ENCODE measurements at places on chromosomes 4 and X. TPM values are rescaled to one million over a fixed set of nuclear protein-coding genes. Genes with fewer than 3 reads are reported as not detected.

- no peak for DNase-seq
These were observed 133.7 kb downstream of the AMELX start for GRCh38 chrX:11426712-11427452.

DNA sequence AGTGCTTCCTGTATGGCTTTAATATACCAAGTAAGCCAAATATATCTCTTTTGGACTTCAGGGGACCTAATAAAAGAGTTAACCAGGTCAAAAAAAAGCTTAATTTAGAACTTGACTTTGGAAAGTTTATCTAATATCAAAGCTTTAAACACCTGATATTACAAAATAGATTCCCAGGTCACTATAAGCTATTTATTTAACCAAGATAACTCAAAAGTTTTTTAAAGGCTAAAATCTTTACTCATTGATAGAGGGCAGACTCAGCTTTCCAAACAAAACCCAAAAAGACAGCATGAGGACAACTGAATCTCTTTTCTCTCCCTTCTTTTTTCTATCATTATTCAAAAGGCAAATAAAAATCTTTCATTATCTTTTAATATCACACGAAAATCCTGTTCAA lies 19.5 kb downstream of the NUDT11 start:
- no peak for DNase-seq

- DNase-seq = peak; percentile 52
These were observed 12.7 kb downstream of the PRSS12 start for GRCh38 chr4:118340109-118340508.

- peak; percentile 92 for DNase-seq
These were observed 325.6 kb downstream of the CAMK2D start for GRCh38 chr4:113435893-113436292.

GRCh38 chr4:62199291-62199810 lies 999.2 kb downstream of the ADGRL3 start:
- no peak for DNase-seq

DNA sequence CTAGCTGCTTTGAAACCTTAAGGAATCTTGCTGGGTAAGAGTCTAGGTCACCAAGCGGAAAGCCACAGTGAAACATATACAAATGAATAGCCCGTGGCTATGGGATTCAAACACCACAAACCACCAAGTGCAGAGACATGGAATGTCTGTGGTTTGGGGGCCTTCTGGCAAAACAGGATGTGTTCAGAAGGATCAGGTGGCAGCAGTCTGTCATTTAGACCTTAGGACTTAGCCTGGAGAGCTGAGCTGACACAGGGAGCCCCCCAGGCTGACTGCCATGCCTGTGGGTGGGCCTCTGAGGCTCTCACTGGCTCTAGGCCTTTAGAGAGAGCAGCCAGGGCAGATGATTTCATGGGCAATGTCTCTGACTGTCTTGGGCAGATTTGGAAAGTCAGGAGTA lies 225.6 kb downstream of the FBXW7 start:
- DNase-seq = no peak

GRCh38 chr4:83320548-83320947 lies 14.1 kb downstream of the HPSE start:
- no peak for DNase-seq

DNA sequence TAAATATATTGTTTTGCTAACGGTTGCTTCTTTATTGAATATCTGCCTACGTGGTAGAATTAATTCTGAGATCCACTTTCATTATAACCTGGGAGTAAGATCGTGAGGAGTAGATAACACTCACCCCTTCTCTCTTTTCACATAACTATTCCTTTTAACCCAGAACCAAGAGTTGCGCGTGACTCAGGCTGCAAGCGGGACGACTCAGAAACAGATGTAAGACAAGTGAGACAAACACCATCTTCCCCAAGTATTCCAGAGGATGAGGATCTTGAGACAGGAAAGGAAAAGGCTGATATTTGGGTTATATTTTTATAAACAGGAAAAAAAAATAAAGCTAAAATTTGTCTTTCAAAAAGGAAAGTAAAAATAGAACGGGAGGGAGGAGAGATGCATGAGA lies 318.8 kb upstream of the NOCT start:
- DNase-seq = no peak

GRCh38 chr4:63566658-63567057 lies 842.6 kb downstream of the TECRL start:
- DNase-seq = no peak

GRCh38 chrX:51507551-51507950 lies 11.2 kb upstream of the NUDT11 start:
- DNase-seq = no peak

GRCh38 chr4:185424905-185425646 lies 688 bp downstream of the UFSP2 start:
- DNase-seq = peak; percentile 70

DNA sequence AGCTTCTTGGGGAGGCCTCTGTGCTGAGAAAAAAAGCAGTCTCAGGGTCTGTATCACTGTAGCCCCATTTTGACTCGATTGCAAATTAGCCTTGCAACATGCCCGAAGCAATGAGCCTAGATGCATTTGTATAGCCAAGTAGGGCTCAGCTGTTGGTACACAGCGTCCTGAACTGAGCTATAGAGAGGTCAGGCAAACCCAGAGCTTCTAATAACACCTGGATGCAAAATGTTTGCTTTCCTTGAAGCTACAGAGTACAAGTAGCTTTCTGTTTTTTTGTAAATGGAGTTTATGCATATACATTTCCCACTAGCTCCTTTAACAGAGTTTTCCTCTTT lies 87.8 kb downstream of the PLAC1 start:
- no peak for DNase-seq

DNA sequence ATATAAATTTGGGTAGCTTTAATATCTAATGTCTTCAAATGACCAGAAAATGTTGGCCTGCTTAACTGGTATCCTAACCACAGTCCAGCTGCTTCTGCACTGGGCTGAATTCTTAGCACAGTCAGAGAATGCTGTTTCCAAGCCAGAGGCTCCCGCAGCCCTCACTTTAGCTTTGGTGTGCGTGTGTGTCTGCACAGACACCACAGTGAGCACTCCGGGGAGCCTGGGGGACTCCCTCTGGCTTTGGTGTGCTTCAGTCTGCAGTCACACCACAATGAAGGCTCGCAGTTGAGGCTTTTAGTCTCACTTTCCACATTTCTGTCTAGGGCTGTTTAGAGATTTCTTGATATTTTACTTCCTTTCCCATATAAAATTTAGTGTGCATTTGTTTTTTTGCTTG lies 53.6 kb downstream of the APOO start:
- DNase-seq = no peak

DNA sequence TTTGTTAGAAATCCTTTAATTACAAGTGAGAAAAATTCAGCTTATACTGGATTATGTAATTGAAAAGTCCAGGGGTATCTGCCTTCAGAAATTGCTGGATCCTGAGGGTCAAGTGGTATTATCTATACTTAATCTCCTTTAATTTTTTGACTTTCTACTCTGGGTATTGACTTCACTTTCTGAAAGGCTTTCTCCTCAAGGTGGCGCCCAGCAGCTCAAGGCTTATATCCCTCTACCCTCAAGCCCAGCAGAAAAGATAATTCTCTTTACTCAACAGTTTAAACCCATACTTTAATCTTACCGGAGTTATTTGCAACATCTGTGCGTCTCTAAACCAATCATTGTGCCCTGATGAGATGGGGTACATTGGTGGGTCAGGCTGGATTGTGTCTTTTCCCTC lies 129.5 kb downstream of the LARP7 start:
- DNase-seq = no peak

DNA sequence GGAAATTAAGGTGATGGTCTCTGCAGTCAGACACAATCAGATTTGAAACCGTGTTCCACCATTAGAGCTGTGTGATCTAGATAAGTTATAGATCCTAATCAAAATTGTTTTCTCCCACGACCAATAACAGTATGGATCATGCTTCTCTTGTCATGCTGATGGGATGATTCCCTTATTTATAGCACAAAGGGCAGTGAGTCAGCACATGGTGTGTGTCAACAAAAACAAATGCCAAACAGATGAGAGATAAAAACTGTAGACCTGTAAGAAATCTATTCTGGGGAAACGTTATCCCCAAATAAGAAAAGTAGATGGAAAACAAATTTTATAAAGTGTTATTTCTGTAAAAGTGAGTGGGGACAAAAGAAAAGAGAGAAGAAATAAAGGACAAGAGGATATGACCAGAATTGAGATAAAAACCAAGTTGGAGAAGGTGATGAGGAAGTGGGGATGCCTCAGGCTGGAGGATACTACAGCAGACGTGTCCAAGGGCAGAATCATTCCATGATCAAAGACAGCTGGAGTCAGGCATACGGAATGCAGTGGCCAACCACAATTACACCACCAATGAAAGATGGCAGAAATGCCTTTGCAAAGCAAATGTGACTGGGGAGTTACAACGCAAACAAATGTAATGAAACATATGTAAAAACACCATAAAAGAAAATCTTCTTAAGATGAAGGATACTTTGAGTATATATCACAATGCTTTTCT lies 377.8 kb upstream of the PRKX start:
- no peak for DNase-seq

DNA sequence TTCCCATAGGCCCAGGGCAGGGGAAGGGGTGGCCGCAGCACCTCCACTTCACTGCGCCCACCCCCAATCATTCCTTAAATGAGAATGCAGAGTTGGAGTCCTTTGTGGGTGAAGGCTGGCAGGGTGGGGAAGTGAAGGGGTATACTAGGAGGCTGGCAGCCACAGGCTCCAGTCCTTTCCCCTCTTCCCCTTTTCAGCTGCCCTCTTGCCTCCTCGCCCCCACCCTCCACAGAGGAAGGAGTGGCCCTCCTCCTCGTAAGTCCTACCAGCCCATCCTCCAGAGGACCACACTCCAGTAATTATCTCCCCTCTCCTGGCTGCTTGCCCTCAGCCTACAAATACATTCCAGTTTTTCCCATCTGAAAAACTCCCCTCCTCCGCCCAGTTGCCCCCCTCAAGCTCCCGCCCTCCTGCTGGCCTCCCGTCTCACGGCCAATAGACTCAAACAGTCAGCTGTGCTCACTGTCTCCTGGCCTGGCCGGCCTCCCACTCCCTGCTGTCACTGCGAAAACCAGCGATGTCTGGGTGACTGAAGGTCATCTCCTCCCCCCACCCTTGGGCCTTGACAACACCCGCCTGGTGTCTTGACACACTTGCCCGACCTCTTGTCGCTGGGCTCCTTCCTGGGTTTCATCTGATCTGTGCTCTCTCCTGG lies 38.8 kb downstream of the EFNB1 start:
- DNase-seq = no peak

PAGE2B gene
- total RNA-seq = 0.49 TPM

NXF2B gene
- total RNA-seq = not detected

DUSP21 gene
- not detected for total RNA-seq

CLNK gene
- 0.10 TPM for total RNA-seq

ASB5 gene
- total RNA-seq = 18.6 TPM

KLHL4 gene
- total RNA-seq = 3.2 TPM

CCDC149 gene
- 11.4 TPM for total RNA-seq

All from skin of body (tissue), 3 donors.